ENCODE measurements at places on chromosomes 7 and 10.

GRCh38 chr10:118473305-118473960 lies 122.0 kb downstream of the PRLHR start:
- no peak for DNase-seq

- DNase-seq, result no peak
Observed at GRCh38 chr7:13259930-13260329, 572.5 kb downstream of the ARL4A start.

- DNase-seq, result no peak
Observed at GRCh38 chr7:117014099-117014656, 60.9 kb downstream of the ST7 start.

GRCh38 chr7:10579561-10579960 lies 394.1 kb upstream of the PHF14 start:
- no peak for DNase-seq

GRCh38 chr7:26633557-26633956 lies 230.8 kb downstream of the SKAP2 start:
- no peak for DNase-seq

- DNase-seq, result no peak
Observed at GRCh38 chr10:79331226-79331625, 16.0 kb upstream of the PPIF start.

- DNase-seq, result no peak
Observed at GRCh38 chr10:116888380-116889055, 39.2 kb downstream of the ENO4 start.
